ENCODE measurements at places on chromosomes 7 and 10.

- no peak for DNase-seq
Measured at GRCh38 chr7:122300211-122300932, 4.2 kb downstream of the FEZF1 start.

GRCh38 chr7:50558294-50559053, 6.7 kb downstream of the DDC start:
- DNase-seq: no peak

- no peak for DNase-seq
Measured at GRCh38 chr7:7521259-7521658, 14.4 kb downstream of the COL28A1 start.

DNA sequence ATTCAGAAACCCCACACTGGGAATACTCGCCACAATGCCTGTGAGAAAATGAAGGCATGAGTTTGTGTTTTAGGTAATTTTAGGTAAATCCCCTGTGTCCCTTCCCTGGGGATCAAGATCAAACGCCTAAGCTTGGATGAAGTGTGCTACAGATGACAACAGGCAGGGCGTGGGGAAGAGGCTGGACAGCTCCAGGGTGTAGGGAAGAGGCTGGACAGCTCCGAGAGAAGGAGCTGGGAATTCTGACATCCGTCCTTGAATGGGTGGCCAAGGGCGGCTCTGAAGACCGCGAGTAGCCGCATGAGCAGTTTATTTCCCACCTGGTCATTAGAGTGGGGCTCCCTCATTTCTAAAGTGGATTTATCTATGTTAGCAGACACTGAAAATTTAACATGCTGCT, 109.7 kb downstream of the RAMP3 start:
- no peak for DNase-seq

GRCh38 chr10:13969792-13970140, 361.0 kb downstream of the FRMD4A start:
- DNase-seq: no peak

DNA sequence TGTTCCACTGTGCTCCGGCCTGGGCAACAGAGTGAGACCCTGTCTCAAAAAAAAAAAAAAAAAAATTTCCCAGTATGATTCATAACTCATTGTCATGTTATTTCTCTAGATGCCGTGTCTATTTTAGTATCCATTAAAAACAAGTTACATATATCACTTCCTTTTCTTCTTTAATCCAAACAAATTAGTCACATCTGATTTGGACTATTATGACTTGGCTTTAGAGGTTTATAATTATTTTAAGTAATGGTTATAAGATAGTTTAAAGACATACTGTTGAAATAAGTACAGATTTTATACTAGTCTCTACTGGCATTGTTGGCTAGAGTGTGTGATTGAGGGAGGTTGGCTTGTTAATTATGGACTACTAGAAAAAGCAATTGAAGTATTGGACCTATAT, 53.3 kb downstream of the ZMYND11 start:
- no peak for DNase-seq

DNA sequence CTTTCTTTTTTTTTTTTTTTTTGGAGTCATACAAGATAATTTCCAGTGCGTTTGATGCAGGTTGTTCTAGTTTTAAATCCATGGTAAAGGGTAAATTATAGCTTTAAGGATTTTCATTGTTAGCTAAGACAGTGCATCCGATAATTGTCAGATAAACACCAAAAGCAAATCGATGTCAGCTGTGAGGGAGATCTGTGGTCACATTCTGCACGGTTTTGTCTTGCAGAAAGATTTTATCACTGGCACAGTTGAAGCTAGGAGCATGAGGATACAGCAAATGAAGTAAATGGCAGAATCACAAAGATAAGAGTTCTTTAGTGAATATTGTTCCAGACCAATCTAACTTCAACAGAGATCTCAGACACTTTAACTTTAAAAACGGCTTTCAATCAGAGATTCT, 648.8 kb upstream of the COBL start:
- DNase-seq: no peak

DNA sequence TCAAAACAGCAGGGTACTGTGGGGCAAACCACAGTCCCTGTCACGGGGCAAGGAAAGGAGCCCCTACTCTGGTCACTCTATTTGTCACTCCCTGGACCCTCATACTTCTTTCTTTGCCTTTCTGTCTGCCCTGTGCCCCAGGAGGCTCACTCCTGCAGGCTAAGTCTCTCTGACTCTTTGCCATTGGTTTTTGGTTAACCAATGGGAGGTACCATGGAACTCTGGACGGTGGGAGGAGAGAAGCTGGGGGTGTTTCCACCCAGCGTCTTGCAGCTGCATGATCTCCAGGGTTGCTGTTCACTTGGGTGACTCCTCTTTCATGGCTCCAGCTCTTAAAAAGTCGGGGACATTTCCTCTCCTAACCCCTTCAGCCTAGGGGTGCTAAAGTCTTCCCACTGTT, 15.4 kb upstream of the EIF5AL1 start:
- no peak for DNase-seq

DNA sequence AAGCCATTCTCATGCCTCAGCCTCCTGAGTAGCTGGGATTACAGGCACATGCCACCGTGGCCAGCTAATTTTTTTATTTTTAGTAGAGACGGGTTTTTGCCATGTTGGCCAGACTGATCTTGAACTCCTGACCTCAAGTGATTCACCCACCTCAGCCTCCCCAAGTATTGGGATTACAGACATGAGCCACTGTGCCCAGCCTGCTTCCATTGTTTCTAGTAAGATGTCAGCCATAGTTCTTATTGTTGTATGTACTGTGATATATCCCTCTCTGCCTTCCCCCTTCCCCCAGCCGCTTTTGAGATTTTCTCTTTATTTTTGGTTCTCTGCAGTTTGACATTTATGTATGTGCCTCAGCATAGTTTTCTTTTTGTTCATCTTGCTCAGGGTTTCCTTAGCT, 87.9 kb upstream of the KLF14 start:
- no peak for DNase-seq

DNA sequence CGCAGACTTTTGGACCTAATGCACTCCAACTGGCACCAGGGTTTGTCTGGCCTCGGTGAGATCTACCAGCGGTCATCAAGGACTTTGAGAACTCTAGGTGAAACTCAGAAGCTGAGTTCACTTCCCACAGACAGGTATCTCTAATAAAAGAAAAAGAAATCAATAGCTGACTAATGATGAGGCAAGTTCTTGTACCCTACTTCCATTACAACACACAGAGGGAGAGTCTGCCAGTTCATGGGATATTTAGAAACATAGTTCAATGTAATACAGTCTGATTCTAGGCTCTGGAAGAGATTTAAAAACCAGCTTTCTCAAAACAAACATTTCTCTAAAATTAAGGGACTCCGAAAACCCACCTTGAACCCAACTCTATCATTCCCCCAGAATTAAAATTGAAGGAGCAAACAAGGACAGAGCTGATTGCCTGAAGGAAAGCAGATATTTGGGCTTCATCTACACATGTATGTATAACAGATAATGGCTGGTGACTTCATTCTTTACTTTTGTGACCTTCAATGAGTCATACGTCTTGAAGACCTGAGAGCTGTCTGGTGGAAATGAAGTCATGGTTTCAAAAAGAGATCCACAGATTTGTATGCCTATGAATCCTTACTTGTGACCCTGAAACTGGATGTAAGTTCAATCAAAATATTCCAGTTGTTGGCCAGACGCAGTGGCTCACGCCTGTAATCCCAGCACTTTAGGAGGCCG, 2.7 kb upstream of the PNLIPRP1 start:
- DNase-seq: no peak

GRCh38 chr10:48798481-48799254, 114.0 kb downstream of the WDFY4 start:
- no peak for DNase-seq

DNA sequence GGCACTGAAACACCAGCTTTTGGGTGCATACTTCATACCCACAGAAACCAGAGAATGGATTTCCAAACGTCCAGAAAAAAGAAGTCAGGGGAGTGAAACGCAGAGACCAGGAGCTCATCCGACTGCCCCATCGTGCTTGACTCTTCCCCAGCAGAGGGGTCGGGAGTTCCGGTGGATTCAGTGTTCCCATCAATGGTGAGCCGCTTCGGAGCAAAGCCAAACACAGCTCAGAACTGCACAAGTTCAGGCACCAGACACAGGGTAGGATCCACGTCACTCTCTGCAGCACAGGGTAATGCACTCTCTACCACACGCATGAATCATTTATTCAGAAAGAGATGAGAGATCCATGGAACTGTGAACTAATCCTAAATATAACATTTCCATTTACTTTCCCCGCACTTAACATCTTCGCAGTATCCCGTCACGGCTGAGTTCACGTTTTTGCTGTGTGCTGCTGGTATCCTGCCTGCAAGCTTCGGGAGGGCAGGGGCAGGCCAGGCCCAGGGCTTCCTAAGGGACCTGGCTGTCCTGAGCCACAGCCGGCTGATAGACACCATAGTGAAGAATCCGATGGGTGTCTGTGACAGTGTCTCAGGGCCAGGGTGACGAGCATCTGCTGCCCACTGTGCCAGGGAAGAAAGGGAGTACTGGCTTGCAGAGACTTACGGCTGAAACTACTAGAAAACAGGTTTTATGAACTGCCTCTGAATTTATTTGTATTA, 545.3 kb downstream of the PTPRN2 start:
- DNase-seq: no peak

GRCh38 chr7:20350518-20350951, 19.8 kb downstream of the ITGB8 start:
- DNase-seq: no peak

All from stimulated activated CD4-positive, alpha-beta T cell treated with anti-CD3 and anti-CD28 coated beads, Interleukin-1b, Interleukin-23, amount 100 ng/mL, for 1 hour (primary cell).